Type B pancreatic cell (in vitro differentiated cells): ENCODE measurements at places on chromosomes 2 and 18. TPM values are rescaled to one million over a fixed set of nuclear protein-coding genes. Genes with fewer than 3 reads are reported as not detected.

STARD6 gene
- total RNA-seq, result not detected in 2 replicates

GCG gene
- total RNA-seq, result 4,376 and 4,649 TPM in 2 replicates

ABHD1 gene
- total RNA-seq, result 0.12 and 0.51 TPM in 2 replicates

SAG gene
- 0.43 TPM in 1 of 2 replicates, not detected in the other for total RNA-seq

SERPINB10 gene
- total RNA-seq, result not detected in 2 replicates

SCG2 gene
- 75.1 and 347 TPM in 2 replicates for total RNA-seq

PROM2 gene
- 18.5 and 31.5 TPM in 2 replicates for total RNA-seq

C2orf81 gene
- total RNA-seq, result 2.9 and 10.4 TPM in 2 replicates

ZAP70 gene
- 1.2 and 2.5 TPM in 2 replicates for total RNA-seq

TUBB8B gene
- 0.36 TPM in 1 of 2 replicates, not detected in the other for total RNA-seq
